ENCODE measurements at places on chromosomes 3 and 15.

DNA sequence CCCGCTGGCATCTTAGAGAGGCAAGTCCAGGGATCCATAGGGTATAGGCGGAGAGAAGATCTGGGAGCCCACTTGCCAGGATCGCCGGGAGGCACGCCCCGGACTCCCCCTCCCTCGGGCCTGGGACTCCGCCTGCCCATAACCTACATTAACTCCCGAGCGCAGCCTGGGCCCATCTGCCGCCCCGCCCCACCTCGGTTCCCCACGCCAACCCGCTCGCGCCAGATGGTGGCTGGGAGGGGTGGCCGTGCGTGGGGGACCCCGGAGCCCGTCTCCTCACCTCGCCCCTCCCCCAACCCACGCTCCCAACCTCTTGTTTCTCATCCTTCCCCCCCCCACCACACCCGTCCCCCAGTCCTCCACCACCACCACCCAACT lies 1.7 kb upstream of the DLL4 start:
- peak; percentile 34 for DNase-seq

GRCh38 chr3:69747511-69748258 lies 8.4 kb downstream of the MITF start:
- DNase-seq = no peak

- no peak for DNase-seq
Measured at GRCh38 chr3:30097022-30097650, 509.3 kb upstream of the TGFBR2 start.

DNA sequence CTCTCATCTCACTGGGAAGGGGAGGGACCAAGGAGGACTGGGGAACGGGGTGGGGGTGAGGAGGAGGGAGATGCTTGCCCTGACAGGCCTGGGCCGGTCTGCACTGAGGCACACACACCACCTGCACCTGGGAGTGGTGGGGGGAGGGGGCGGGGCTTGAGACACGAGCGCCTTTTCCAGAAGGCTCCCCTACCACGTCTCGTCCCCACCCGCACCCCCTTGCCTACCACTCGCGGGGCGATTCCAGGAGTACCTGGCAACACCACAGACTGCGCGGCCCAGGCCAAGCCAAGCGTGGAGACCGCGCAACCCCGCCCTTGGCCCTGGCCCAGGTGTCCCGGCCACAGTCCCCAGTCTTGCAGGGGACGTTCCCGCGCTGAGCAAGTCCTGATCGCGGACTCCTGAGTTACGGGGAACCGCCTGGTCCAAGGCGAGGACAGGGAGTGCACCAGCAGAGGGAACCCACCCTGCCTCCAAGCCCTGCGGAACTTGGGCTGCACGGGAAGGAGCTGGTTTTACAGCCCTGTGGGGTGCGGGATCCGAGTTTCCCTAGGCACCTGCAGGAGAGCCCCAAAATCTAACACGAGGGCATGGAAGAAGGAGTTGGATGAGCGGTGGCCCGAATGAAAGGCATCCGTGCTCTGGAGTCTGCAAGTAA lies 68.1 kb upstream of the SH3GL3 start:
- no peak for DNase-seq

- DNase-seq = peak; percentile 23
Measured at GRCh38 chr3:10602769-10603768, 97.7 kb upstream of the ATP2B2 start.

DNA sequence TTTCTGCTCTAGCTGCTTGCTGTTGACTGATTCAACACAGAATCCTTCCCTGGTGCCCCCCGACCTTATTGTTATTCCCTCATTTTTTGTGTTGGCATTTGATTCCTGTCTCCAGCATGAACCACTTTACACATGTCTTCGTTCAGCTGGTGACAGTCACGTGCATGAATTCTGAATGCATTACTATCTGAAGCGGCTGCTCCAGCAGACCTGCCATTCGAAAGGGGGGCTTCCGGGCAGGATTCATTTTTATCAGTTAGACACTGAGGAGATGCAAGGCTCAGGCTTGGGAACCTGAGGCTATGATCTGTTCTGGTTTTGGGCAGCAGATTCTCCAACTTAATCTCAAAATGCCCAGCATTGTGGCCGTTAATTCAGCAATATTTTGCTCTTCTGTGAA lies 336.2 kb downstream of the EPHB1 start:
- peak; percentile 92 for DNase-seq

GRCh38 chr3:187069857-187070516 lies 69.3 kb downstream of the RPL39L start:
- DNase-seq = no peak

Measured in brain (organoid and tissue), 16 donors.